Smooth muscle cell of the brain vasculature (primary cell): ENCODE measurements at places on chromosomes 12 and 14.
A peak's percentile ranks its signal among the peaks of the same experiment; 100 is the strongest.

- DNase-seq: no peak
Observed at GRCh38 chr12:105948331-105948730, 190.4 kb downstream of the NUAK1 start.

- DNase-seq: no peak
Observed at GRCh38 chr12:74584483-74585062, 46.9 kb downstream of the ATXN7L3B start.

DNA sequence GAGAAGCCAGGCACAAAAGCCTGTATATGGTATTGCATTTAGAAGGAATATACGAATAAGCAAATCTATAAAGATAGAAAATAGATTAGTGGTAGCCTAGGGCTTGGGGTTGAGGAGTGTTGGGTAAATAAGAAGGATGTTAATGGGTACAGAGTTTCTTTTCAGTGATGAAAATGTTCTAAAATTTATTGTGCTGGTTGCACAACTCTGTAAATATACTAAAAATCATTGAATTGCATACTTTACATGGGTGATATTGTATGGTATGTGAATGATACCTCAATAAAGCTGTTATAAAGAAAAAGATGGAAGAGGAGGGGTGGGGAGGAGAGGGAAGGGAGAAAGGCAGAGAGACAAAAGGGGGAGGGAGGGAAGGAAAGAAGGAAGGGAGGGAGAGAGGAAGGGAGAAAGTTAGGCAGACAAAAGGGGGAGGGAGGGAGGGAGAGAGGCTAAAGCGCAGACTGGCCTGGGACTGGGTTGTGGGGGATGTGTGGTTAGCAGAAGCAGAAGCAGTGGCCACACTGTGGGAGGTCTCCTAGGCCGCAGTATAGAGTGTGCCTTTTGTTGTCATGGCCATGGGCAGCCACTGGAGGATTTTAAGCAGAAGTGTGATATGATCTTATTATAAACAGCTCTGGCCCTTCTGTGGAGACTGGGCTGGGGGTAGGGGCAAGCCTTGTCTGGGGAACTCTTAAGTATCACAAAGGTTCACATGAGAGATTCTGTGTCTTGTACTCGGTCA lies 73.6 kb upstream of the ELK3 start:
- DNase-seq: no peak

DNA sequence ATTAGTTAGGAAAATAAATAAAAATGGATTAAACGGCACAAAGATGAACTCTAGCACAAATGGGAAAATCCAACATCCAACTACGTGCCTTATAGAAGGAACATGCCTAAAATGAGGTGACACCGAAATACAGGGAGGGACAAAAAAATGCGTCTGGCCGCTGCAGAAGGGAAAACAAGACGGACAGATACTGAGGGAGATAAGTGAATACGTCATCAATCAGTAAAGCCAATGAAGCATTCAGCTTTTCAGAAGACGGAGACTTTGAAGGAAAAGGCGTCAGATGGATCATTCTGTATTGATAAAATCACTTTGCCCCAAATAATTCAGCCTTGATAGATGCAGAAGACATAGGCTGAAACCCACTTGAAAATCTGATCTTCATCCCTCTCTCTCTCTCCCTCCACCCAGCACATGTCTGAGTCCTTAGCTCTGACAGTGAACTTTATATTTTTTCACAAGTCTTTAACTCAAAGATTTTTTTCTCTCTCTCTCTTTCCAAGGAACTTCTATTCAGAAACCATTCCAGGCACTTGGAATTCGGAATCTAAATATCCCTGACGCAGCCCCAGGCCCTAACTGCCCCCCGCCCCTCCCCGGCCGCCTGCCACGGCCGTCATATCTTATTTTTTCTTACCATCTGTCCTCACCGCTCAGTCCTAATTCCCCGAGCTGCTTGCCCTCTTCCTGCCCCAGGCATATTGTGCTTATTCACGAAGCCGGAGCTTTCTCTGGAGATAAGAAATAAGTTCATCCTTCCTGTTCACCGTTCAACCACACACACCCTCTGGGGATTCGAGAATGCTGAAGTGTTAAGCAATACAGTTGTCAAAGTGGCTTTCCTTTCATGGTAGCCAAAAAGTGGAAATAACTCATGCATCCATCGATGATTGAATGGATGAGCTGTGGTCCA lies 35.5 kb upstream of the RFLNA start:
- DNase-seq: no peak

DNA sequence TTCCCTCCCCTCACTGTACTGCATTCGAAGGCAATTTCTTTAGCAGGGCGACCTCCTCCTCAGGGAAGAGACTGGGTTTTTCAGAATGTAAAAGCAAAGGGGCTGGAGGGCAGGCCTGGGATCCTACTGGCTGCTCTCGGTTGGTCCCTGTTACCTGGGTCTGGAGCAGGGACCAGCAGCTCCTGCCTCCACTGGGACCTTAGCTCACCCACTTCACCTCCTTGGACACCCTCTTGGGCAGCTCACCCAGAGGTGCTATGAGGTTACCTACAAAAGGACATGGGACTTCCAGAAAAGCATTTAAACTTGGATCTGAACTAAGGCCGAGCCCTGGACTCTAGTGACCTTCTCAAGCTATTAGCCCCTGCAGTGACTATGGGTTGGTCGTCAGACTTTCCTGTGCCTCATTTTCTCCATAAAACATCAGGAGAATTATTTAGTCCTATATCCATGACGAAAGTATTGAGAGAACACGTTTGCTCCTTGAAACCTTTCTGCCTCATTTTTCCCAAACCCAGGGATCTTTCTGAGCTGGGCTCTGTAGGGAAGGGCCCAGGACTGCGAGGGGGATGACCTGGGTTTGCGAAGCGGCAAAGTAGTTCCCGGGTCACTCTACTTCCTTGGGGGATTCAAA lies 65.0 kb downstream of the FBXL14 start:
- DNase-seq: no peak

GRCh38 chr12:2646341-2646740 lies 148.4 kb upstream of the FKBP4 start:
- no peak for DNase-seq

- peak; percentile 9 for DNase-seq
Observed at GRCh38 chr12:100955139-100955538, 160.6 kb downstream of the ANO4 start.

DNA sequence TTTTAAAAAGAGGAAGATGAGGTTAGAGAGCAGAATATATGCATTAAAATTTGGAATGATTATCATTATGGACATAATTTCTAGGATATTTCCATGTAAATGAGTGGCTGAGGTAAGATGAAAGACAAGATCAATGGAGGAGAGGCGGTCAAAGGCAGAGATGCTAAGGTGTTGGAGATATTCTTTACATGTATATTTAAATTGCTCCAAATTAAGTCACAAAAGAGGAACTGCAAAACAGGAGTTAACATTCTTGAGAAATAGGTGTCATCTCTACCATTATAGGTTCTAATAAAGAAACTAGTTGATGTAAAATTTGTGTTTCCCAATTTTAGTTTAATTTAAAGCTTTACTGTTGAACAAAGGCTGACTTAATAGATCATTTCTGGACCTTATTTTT lies 268.5 kb upstream of the PPFIA2 start:
- no peak for DNase-seq

GRCh38 chr14:25488961-25489360 lies 439.0 kb upstream of the STXBP6 start:
- DNase-seq: no peak

DNA sequence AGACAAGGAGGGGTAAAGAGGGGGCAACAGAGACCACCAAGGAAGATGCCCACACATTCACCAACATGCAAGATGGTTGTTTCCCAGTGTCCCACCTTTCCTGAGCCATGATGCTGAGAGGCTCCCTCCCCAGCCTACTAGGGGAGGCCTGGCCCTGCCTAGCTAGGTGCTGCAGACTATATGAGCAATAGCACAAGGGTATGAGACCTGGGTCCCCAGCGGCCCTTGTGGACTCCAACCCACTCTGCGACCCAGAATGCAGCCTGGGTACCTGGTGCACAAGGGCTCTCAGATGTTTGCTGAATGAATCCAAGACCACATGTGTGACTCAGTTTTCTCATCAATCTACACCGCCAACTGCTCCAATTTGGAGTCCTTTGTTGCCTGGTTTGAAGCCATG lies 13.9 kb downstream of the TGFB3 start:
- DNase-seq: no peak

GRCh38 chr12:24554612-24555295 lies 394.1 kb downstream of the BCAT1 start:
- DNase-seq: no peak

DNA sequence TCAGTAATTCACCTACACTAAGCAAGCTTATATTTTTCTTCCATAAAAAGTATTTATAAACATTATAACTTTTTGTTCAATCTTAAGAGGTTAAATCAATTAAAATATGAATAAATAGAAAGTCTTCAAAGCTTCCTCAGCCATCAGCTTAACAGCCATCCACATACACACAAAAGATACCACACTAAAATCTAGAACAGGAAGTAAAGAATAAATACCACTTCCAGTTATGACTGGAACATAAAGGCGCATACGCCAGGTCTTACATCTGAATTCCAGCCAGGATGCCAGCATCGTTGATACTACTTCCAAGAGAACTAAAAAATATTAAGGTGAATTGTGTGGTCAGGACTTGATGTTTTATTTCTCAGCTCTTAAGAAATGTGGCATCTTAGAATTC lies 17.0 kb downstream of the SIX1 start:
- no peak for DNase-seq

GRCh38 chr14:103516426-103517173 lies 6.0 kb downstream of the CKB start:
- no peak for DNase-seq

DNA sequence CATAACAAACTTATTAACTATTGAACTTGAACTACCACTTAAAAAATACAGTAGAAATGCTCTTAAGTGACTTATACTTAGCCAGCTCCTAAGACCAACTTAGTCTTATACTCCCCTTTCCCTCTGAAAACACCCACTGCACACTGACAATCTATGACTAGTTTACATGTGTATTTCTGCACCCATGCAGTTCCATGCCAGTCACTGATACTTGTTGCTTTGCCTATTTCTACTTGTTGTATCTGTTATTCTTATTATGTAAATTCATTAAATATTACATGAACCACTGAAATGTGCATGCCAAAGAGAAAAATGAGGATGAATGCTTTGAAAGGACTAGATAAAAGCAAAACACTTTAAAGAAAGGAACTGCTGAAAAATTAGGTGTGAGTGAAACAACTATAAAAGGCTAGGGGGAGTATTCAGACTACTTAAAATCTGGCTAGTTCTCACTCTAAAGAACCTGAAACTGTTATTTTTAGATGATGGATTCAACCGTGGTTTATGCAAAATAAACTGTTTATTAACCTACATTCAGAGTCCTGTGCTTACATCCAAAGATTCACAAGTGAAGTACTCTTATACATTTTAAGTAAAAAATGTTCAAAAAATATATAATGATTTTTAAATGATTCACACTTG lies 74.7 kb downstream of the RPS6KA5 start:
- DNase-seq: no peak

DNA sequence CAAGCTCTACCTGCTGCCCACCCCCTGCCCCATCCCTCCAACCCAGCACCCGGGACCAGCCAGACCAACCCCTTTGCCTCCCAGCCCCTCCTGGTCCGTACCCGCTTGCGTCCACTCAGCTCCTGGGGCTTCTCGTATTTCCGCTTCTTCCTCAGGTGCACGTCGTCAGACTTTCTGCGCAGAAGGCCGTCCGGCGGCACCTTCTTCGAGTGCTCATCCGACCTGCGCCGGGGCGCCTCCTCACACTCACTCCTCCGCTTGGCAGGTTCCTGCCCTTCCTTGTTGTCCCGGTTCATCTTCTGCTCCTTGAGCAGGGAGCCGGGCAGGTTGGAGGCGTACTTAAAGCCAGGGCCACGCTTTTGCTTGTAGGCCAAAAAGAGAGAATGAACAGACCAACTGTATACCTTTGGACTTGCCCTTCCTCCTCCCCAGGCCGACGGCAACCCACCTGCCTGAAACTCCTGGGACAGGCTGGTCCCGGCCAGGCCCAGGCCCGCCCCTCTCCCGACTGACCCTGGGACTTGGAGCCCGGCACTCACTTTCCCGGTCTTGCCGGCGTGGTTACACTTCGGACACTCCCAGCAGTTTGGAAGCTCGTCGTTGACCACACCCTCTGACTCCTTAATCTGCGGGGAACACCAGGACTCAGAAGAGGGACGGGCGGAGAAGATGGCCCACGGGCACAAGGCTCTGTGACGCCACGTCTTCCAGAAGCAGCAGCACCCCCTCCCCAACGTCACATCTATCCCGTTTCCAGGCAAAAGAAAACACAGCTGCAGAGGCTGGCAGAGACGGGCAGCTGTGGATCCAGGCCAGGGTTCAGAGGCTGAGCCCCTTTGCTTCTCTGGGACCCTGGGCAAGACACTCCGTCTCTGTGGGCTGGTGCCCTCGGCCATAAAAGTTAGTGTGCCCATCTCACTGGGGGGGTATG lies 44.3 kb downstream of the RNF34 start:
- DNase-seq: no peak

DNA sequence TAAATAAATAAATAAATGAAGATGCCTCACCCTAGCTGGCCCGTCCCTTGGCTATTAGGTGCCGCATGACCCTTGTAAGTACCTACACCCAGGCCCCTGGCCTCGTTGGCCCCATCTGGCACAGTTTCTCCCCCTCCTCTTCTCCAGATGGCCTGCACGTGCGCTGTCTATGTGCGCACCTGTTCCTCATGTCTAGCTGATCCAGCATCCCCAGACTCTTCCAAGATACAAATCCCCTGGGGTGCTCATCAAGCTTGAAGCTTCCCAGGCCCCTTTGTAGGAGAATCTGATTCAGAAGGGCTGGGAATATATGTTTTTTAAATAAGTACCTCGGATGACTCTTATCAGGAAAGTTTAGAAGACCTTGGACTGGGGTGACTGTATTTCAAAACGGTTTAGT lies 133.3 kb downstream of the CHST11 start:
- DNase-seq: no peak

DNA sequence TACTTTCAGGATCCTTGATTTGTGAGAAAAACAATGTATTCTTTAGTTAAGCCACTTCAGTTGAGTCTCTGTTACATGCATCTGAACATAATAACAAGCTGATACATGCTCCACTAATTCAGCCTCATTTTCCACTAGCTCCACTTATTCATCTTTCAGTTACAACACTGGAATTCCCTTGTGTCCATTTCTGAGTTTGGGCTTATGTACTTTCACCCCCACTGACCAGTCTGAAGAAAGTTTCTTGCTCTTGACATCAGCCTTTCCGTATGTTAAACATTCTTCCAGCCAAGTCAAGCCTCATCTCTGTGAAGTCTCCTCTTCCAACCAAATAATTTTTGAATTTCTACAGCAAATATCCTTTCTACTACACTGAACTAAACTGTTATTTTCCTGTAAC lies 592.5 kb upstream of the NOVA1 start:
- DNase-seq: no peak

DNA sequence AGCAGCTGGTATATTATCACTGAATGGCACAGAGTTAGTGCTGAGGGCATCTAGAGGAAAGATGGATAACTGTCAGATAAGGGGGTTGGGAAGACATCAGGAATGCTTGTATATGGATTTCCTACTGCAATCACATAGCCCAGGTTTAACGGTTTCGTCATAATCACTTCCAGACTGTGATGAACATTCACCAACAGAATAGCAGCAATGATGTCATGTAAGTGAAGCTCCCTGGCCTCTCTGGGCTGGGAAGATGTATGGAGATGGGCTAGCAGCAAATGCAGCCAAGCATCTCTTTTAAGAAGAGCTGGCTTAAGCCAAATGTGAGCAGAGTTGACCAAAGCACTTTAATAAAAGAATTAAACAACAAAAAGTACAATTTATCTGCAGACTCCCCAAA lies 714.6 kb downstream of the GALC start:
- no peak for DNase-seq

GRCh38 chr14:54776361-54777001 lies 126.1 kb downstream of the GCH1 start:
- DNase-seq: no peak
